ENCODE measurements at places on chromosomes 3 and 15.
A peak's percentile ranks its signal among the peaks of the same experiment; 100 is the strongest.

- no peak for DNase-seq
These were observed 37.6 kb upstream of the WDR49 start for GRCh38 chr3:167691366-167691765.

- no peak for DNase-seq
These were observed 84.3 kb downstream of the SHQ1 start for GRCh38 chr3:72763751-72764440.

GRCh38 chr3:58022490-58022889 is 14.3 kb downstream of the FLNB start:
- DNase-seq, result no peak

GRCh38 chr3:194687638-194688199 is 2.0 kb downstream of the FAM43A start:
- peak; percentile 84 for DNase-seq

GRCh38 chr3:139676632-139677387 is 962 bp downstream of the NMNAT3 start:
- no peak for DNase-seq

GRCh38 chr3:175075269-175075668 is 216.1 kb downstream of the NAALADL2 start:
- no peak for DNase-seq

DNA sequence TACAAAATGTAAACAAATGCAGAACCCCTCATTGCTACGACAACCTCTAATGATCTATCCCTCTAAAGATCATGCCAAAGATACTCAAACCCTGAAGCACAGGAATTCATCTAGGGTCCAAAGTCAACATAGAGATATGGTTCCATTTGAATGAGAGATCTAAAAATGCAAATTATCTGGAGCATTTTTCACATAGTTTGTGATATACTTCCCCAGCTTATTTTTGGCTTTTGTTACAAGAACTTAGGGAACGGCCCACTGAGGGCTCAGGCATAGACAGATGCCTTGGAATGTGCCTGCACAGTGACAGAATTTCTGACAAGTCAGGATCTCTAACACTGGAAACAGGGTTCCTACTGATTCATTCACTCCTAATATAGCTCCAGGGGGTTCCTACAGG is 258.9 kb upstream of the THBS1 start:
- no peak for DNase-seq

GRCh38 chr3:49666592-49666991 is 7.6 kb upstream of the APEH start:
- DNase-seq, result no peak

DNA sequence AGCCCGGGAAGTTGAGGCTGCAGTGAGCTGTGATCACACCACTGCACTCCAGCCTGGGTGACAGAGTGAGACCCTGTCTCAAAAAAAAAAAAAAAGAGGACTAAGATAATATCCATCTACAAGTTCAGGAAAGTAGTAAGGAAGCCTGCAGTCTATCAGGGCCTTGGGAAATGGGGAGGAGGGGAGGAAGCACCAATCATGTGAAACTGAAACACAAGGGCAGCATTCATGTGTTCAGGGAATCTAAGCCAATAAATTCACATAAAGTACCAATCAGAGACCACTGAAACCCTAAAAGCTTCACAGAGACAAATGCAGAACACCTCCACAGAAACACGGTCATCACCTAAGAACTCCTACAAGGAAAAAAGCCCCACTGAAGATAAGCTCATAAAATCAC is 22.9 kb upstream of the HHATL start:
- DNase-seq, result no peak

DNA sequence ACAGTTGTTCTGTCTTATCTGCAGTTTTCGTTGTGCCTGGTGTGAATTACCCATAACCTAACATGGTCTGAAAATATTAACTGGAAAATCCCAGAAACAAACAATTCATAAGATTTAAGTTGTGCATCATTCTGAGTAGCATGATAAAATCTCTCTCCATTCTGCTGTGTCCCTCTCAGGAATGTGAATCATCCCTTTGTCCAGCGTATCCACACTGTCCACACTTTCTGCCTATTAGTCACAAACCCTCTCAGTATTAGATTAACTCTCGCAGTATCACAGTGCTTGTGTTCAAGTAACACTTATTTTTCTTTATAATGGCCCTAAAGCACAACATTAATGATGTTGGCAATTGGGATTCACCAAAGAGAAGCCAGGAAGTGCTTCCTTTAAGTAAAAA is 203.2 kb downstream of the CGGBP1 start:
- no peak for DNase-seq

GRCh38 chr15:59524331-59524731 is 86.3 kb downstream of the FAM81A start:
- no peak for DNase-seq

- peak; percentile 46 for DNase-seq
These were observed 20.6 kb downstream of the MYH15 start for GRCh38 chr3:108489776-108490175.

DNA sequence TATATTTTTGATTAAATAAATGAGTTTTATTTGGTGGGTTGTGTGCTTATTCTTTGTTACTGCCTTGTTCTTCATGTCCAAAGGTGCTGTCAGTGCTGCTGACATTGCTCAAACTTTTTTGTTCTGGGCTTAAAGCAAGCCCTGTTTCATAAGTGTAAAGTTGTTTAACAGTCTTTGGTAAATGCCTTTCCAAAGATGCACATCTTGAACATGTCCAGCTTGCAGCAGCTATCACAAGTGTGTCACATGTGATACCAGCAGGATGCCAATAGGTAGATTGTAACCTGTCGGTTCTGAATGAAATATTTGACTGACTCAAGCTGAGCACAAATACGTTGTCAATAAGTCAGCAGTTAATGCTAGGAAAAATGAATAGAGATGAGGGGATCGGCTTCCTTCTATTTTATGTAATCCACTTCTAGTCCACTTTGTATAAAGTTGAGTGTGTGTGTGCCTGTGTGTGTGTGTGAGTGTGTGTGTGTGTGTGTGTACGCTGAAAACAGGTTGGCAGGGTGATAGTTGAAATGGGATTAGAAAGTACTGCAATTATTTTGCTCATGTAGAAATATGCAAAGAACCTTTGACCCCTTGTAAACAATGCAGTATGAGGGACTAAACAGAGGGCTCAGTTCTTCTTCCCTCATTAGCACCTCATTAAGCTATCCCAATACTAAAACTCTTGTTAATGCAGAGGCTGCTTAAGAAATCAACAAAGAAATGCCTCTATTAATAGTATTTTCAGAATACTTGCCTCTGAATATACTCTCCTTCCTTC is 986.5 kb downstream of the TUSC7 start:
- DNase-seq, result no peak

All from DMS79 treated with DMSO at 0.1 percent for 48 hours (cell line).